GM12892 (cell line): ENCODE measurements at places on chromosomes 16 and 17.

- DNase-seq: no peak
Observed at GRCh38 chr17:2631211-2631610, 37.8 kb downstream of the PAFAH1B1 start.

GRCh38 chr17:49566668-49567071 is 9.0 kb upstream of the NXPH3 start:
- no peak for DNase-seq

DNA sequence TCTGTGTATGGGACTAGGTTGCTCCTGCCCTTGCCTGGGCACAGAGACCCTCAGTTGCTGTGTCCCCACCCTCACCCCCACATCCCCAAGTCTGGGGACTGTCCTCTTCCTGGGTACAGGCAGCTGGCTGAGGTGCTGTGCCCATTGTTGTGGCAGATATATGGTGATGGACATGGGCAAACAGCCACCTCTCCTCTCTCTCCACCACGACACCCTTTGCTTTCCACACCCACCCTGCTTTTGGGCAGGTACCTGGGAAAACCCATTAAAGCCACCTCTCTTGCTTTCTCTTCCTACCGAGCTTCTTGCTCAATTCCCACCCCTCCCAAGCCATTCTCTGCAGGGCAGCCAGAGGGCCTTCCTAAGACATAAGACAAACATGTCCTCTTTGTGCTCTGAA is 21.7 kb downstream of the TRPV2 start:
- DNase-seq: no peak

GRCh38 chr17:67280279-67280678 is 35.3 kb upstream of the HELZ start:
- DNase-seq: no peak

DNA sequence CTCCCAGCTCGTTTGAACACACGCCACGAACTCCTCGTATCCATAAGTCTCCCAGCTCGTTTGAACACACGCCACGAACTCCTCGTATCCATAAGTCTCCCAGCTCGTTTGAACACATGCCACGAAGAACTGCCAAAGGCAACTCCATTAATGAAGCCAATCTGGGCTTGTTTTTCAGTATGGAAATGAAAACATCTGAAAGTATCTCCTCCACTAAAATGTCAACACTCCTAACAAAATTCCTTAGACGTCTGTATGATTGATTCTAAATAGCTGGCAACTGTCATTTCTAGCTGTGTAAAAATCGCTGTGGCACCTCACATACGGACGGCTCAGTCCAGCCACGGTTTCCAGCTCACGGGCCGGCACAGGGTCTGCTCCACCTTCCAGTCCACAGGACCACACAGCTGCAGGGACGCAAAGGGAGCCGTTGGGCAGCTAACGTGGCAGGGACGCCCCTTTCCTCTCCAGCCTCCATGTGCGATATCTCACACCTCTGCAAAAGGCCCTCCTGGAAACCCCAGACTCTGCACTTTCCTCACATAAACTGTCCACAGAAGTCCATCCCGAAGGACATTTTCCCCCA is 67.1 kb upstream of the METRNL start:
- no peak for DNase-seq

GRCh38 chr16:24151482-24151939 is 104.6 kb upstream of the CACNG3 start:
- DNase-seq: no peak

- DNase-seq: no peak
Observed at GRCh38 chr17:12743046-12743445, 46.3 kb upstream of the ARHGAP44 start.

- DNase-seq: no peak
Observed at GRCh38 chr17:66283971-66284370, 18.4 kb upstream of the PRKCA start.

DNA sequence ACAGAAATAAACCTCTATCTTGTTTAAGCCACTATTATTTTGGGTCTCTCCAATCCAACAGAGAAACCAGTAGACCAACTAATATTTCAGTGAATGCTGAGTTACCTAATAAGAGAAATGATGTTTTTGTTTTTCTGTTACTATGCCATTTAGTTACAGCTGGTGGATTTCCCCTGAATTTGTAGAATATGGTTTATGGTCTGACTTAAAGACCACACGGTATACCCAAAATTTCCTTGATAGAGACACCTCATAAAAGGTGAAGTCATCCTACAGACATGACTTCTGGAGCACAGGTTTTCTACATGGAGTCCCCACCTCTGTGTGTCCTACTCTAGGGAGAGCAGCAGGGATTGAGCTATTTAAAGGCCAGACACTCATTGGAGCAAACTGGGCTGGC is 13.3 kb downstream of the PIK3R5 start:
- DNase-seq: no peak

DNA sequence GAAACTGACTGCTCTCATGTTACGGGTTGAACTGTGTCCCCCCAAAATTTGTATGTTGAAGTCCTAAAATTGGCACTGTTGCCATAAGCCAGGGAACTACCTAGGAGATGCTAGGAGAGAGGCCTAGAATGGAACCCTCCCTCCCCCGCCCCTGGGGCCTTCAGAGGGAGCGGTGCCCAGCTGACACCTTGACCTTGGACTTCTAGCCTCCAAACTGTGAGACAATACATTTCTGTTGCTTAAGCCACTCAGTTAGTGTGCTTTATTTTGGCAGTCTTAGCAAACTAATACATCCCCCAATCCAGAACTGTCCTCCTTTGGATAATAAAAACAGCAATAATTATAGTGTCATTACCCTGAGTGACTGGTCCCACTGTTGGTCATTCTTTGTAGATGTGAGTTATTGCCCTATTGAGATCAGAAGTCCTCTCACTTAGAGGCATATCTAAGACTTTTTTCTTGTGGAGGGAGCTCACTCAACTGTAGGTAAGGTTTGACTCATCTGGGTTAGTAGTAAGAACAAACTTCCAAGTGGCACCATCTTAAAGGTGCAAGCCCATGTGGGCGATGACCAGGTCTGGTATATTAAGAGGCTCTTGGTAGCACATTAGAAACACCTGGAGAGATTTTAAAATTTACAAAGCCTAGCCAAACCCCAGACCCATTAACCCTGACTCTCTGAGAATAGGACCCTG is 93.0 kb upstream of the HLF start:
- no peak for DNase-seq

GRCh38 chr17:76137351-76138233 is 3.5 kb downstream of the FOXJ1 start:
- no peak for DNase-seq

DNA sequence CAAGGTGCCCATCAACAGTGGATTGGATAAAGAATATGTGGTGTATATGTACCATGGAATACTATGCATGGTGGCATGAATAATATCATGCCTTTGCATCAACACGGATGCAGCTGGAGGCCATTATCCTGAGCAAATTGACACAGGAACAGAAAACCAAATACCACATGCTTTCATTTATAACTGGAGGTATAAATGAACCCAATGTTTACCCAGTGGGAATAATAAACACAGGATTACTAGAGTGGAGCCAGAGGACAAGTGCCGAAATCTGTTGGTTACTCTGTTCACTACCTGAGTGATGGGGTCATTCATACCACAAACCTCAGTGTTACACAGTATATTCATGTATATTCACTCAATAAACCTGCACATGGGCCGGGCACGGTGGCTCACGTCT is 125.2 kb downstream of the CDH11 start:
- no peak for DNase-seq

DNA sequence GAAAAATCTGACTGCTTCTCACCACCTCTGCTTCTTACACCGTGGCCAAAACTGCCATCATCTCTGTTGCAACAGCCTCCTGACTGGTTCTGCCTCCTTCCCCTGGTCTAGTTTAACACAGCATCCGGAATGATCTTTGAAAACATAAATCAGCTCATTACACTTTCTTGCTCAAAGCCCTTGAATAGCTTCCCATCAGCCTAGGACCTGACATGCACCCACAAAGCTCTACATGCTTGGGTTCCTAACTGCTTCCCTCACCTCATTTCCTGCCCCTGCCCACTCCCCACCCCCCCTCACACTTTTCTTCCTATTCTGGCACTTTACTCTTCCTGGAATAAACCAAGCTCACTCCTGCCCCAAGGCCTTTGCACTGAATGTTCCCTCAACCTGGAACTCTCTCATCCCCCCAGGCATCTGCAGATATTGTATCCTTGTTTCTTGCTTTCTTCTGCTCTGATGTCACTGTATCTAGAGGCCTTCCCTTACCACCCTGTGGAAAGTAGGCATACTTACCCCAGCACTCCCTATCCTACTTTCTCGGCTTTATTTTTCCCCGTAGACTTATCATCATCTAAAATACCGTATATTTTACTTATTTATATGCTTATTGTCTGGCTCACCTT is 112.4 kb downstream of the FTO start:
- DNase-seq: no peak

DNA sequence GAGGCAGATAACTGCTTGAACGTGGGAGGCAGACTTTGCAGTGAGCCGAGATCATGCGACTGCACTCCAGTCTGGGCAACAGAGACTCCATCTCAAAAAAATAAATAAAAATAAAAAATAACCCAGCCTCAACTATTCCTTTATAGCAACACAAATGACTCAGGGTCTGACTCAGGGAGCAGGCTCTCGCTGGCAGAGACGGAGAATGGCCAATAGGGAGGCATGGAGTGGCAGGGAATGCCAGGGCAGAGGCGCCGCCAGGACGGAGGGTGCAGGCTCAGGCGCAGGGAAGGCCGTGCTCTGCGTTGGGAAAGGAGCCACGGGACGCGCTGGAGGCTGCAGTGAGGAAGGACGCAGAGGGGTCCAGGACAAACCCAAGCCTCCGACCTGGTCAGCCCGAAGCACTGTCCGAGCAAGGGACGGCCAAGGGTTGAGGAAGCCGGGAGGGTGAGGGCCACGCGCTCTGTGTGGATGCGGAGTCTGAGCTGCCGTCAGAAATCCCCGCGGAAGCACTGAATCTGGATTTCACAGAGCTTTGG is 40.3 kb downstream of the PKD1 start:
- DNase-seq: no peak

DNA sequence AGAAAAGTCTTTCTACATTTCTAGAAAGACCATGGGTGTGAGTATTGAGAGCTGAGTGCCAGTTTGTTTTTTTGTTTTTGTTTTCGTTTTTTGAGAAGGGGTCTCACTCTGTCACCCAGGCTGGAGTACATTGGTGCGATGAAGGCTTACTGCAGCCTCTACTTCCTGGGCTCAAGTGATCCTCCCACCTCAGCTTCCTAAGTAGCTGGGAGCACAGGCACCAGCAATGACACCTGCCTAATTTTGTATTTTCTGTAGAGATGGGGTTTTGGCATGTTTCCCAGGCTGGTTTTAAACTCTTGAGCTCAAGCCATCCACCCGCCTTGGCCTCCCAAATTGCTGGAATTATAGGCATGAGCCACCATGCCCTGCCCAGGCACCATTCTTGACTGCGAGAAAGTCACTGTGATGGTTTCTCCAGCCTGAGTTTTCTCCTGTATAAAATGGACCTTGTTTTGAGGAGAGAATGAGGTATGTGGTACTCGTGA is 673.8 kb downstream of the MAF start:
- DNase-seq: no peak

DNA sequence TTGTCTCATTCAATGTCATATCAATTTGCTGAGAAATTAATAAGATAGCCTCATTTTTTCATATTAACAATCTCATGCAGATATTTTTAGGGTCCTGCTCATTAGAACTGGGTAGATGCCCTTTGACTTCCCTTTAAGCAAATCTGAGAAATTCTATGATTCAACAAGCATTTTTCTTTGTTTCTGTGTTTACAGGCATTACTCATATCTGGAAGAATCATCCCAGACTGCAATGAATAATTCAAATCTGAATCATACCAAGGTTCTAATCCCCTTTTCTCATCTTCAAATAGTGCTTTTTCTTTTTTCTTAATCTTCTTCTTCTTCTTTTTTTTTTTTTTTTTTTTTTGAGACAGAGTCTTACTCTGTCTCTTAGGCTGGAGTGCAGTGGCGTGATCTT is 69.2 kb upstream of the KIFC3 start:
- DNase-seq: no peak

DNA sequence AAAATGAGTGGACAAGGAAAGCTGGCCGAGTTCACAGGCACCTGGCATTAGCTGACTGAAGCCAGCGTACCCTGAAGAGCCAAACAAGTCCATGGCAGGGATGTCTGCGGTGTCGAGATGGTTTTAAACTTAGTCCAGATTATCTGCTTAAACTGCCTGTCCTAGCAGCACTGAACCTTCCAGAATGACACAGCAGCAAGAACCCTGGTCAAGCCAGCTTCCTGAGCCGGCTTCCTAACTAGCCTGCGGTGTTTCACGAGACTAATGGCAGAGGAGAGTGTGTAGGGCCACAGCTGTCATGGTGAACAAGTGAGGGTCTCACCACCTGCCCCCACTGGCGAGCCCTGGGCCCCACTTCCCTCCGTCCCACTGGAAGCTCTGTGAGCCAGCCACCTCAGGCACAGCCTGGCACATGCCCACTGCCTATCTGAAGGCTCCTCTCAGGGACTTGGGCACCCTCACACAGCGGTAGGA is 28.8 kb upstream of the MTSS2 start:
- DNase-seq: no peak

GRCh38 chr17:80353718-80354275 is 61.2 kb upstream of the ENDOV start:
- DNase-seq: no peak

DNA sequence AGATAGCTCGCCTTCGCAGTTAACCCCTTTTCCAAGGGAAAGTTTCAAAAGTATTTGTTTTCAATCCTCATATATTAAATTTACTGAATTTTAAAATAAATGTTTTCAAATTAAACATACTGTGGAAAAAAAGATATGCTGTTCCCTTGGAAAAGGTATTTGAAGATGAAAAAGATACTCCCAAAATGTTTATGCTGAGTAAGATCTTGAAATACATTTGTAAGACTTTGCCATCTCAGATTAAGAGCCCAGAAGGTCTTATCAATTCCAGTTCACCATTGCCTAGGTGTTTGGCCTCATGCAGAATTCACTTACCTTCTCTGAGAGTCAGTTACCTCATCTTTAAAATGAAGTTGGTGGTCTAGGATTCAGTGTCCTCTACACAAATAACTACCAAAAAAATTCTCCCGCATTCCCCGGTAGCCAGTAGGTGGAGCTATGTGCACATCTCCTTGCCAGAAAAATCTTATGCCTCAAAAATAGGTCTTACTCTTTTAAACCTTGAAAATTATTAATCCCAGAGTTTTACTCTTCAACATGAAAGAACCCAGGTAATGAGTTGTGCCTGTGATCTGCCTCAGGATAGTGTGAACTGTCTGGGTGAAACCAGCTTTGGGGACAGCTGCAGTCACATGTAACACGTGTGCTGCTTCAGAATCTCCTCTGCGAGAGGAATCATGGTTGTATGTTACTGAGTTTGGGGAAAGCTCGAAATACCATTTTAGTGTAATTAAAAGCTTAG is 178.3 kb downstream of the MRTFB start:
- peak; percentile 26 for DNase-seq

GRCh38 chr17:4144422-4144747 is 1.4 kb downstream of the CYB5D2 start:
- no peak for DNase-seq

DNA sequence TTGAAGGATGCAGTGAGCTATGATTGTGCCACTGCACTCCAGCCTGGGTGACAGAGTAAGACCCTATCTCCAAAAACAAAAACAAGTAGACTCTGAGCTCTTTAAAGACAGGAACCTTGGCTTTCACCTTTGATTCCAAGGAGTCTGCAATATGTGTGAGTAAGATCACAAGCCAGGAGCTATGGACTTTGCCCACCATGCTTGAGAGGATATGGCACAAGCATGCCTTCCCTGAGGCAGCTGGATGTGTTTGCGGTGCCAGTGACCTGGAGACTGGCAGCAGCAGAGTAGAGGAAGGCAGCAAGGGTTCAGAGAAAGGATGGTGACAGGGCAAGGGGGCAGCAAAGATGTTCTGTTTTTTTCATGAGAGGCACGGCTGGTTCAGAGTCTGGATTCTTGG is 14.5 kb upstream of the PRKCA start:
- no peak for DNase-seq

- DNase-seq: no peak
Observed at GRCh38 chr17:38416840-38417209, 11.4 kb upstream of the ARHGAP23 start.
